Suppressor macrophage (primary cell): ENCODE measurements at places on chromosomes 12 and 14.

GRCh38 chr12:47237751-47238211 lies 158.0 kb upstream of the AMIGO2 start:
- DNase-seq: no peak

DNA sequence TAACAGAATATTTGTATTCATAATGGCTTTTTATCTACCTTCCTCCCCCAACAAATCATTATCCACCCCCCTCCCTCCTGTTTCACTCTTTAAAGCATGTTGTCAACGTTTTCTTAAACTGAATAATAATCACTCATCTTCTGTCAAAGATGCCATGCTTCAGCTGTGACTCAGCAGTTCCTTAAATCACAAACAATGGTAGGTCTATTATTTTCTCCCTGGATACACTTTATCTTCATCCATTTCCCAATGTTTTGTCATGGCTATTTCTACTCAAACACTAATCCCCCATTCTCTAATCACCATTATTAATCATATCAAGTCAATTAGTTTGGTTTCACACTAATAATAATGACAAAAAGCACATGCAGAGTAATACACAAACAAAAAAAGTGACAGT lies 6.5 kb downstream of the CLEC12B start:
- DNase-seq: no peak

DNA sequence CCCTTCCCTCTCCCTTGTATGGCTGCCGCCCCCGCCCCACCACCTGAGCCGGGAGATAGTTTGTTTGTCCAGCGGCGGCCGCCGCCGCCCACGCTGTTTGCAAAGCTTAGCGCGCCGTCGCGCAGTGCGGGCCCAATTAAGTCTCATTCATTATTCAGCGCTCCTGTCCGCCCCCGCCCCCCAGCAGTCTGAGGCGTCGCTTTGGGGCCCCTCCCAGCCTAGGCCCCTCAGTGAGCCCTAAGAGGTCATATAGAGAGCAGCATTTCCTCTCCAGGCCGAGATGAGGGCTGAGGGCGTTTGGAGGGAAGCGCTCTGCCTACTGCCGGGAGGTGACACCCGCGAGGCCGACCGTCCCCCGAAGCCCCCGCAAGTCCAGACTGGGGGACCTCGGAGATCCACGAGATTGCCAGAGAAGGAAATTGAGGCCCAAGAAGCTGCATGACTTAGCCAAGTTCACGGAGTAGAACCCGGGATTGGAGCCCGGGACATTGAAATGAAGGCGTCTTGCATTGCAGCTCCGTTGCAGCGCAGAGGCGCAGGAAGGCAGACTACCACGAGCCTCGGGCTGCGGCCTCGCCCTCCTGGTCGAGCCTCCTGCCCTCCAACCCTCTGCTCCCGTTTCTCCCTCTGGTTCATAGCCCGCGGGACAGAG lies at the start of gene DNAJC22:
DNAJC22 (plus strand) TSS at position 230 of the 652 bp plus-strand sequence. CDS start 1,985 bp downstream, outside the sequence.
- no peak for DNase-seq

- no peak for DNase-seq
Measured at GRCh38 chr12:112665958-112666357, 125.6 kb upstream of the RPH3A start.

GRCh38 chr12:110807640-110808039 lies 39.1 kb upstream of the CCDC63 start:
- DNase-seq: no peak

GRCh38 chr12:124389138-124389724 lies 94.3 kb downstream of the RFLNA start:
- DNase-seq: peak; percentile 84

DNA sequence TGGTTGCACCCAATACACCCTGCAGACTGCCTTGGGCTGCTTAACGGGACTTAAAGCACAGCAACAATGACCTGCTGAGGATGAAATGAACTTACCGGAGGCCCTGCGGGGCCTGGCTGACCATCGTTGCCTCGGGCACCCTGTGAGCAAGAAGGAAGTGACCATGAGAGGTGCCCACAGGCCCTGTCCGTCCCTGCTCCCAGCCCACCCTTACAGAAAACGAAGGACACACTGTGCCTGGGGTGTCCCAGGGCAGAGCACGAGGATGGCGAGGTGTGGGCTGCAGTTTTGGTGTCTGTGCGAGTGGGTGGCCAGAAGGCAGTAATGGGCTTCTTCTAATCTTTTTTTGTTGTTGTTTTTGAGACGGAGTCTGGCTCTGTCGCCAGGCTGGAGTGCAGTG lies 14.6 kb downstream of the COL2A1 start:
- no peak for DNase-seq

GRCh38 chr14:75425446-75425845 lies 2.4 kb upstream of the JDP2 start:
- peak; percentile 40 for DNase-seq

- peak; percentile 35 for DNase-seq
Measured at GRCh38 chr12:24778486-24779304, 170.2 kb downstream of the BCAT1 start.

GRCh38 chr12:90897986-90898385 lies 57.0 kb downstream of the CCER1 start:
- DNase-seq: no peak

DNA sequence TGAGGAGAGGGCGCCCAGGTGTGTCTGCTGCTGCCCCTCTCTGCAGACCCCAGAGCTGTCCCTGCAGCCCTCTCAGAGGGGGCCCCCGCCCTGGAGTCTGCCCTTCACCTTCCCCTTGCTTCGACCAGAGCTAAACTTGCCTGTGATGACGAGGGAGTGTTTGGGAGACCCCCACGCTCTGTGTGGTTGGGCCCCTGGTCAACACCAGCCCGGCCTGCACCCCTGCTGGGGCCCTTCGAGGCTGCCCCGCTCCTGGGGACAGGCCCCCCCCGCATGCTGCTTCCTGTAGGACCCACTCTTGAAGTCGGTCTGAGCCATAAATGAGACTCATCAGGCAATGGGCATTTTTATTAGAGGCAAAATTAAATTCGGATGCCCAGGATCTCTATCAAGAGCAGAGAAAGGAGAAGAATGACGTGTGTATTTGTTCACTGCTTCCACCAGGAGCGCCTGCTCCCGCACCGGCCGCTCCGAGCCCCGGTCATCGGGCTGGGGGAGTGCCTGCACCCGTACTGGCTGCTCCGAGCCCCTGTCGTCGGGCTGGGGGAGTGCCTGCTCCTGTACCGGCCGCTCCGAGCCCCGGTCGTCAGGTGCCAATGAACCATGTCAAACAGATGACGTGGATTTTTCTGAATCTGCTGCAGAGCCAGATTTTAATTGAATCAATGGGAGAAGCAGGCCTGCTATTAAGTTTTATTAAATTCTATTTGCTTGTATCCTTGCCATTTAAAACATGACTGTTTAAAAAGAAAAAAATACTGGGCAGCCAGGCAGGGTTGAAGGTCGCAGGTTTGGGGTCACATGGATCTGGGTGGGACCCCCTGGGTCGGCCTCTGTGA lies 47.7 kb downstream of the NOC4L start:
- no peak for DNase-seq

- DNase-seq: no peak
Measured at GRCh38 chr14:50757702-50758101, 73.3 kb downstream of the NIN start.

- no peak for DNase-seq
Measured at GRCh38 chr14:34888186-34888585, 13.0 kb upstream of the BAZ1A start.

GRCh38 chr12:91129662-91130362 lies 18.5 kb upstream of the LUM start:
- no peak for DNase-seq

DNA sequence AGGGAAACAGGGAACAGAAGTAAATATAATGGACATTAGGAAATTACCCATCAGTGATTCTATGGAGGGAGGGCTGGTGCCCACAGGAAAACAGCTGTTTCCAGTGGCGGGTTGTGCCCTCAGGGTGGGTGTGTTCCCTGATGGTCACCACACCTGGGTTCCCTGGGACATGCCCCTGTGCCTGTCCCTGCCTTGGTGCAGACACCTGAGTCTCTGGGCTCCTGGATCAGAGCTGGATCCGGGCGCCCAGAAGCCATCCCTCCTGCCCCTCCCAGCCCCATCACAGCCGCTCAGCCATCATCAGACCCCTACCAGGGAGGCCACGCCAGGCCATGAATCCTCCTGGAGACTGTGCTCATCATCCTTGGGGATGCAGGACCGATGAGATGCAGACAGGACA lies 307.2 kb upstream of the SFSWAP start:
- DNase-seq: no peak

DNA sequence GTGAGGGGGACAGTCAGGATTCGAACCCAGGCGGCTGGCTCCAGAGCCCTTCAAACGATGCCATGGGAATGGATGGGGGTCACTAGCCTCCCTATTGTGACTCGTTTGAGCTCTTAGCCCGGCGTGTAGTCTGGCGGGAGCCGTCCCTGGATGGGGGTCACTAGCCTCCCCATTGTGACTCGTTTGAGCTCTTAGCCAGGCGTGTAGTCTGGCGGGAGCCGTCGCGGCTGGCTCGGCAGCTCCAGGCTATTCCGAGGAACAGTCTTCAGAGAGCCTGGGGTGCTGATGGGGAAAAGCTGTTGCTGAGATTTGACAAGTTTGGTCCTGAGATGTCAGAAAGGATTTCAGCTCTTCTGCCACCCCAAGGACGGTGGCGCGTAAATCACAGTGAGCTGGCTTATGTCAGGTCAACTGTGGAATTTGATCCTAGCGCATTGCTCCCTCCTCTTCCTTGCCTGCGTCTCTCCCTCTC lies 58.3 kb downstream of the CALM1 start:
- DNase-seq: no peak

DNA sequence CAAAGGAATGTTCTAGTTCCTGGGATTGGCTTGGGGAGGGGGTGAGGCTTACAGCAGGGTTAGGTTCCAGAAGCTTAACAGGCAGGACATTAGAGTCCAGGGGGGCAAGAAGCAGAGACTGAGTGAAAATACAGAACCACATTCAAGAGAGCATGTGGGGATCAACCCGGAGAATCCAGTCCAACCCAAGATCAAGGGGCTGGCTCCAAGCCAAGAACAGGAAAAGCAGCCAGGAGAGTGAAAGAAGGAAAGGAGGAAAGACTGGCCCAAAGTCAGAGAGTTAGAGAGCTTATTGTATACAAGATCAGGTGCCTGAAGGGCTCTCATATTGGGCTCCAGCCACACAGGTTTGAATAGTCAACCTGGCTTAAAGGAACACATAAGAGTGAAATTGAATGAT lies 190.3 kb upstream of the CDKN3 start:
- DNase-seq: no peak

GRCh38 chr12:119157978-119158377 lies 20.8 kb upstream of the HSPB8 start:
- DNase-seq: no peak

DNA sequence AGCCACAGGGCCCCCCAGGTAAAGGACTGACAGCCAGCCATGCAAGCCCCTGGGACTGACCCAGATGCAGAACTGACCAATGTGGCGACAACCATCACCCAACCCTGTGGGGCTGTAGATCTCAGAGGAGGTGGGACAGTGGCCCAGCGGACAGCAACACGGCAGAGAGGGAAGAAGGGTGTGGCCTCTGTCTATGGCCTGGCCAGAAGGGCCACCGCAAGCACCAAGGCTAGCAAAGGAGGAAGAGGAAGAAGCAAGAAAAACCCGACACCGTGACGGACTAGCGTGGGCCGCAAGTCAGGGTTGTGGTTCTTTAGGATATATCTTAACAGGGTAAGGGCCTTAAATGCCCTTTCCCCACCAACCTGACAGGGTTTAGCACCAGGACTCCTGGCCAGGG lies 71.2 kb downstream of the ITPK1 start:
- peak; percentile 91 for DNase-seq

GRCh38 chr12:89988188-89988915 lies 279.7 kb upstream of the ATP2B1 start:
- DNase-seq: no peak

DNA sequence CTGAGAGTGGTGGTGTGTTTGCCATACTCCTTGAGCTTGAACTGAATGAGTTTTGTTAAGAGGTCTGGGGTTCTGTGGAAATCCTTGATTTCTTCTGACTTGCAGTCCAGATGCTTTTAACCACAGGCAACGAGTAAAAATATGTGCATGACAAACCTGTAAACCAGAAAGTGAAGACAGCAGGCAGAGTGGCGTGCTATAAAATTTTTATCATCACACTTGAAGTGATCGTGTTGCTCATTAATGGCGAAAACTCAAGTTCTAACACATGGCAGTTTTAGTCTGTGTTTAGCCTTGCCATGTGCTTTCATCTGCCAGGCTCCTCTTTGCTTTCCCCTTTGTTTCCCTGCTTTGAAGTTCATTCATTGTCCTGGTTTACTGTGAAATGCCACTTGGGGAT lies 28.0 kb downstream of the TXNRD1 start:
- DNase-seq: no peak

GRCh38 chr12:18296909-18297280 lies 35.6 kb downstream of the PIK3C2G start:
- no peak for DNase-seq

DNA sequence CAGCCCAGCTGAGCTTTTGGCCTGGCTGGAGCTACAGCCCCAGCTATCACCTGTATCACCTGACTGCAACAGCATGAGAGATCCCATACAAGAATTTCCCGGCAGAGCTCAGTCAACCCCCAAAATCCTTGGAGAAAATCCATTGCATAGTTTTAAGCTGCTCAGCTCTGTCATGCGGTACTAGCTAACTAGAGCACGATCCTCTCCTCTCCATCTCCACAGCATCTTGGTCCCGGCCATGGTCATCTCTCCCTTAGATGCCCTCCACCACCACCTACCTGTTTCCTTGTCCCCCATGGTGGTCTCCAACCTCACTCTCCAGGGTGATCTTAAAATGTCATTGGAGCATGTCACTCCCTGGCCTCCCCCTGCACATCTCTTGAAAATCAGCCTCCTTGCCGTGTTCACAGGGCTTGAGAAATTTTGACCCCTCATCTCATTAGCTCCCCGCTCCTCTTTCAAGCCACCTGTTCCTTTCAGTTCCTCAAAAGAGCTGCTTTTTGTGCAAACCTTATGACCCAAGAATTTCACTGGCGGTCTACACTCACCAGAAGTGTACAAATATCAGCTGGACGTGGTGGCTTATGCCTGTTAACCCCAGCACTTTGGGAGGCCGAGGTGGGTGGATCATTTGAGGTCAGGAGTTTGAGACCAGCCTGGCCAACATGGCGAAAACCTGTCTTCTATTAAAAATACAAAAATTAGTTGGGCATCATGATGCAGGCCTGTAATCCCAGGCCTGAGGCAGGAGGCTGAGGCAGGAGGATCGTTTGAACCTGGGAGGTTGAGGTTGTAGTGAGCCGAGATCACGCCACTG lies 8.1 kb upstream of the CLMN start:
- DNase-seq: peak; percentile 19

- no peak for DNase-seq
Measured at GRCh38 chr12:68030248-68030647, 41.0 kb downstream of the IFNG-AS1 start.

DNA sequence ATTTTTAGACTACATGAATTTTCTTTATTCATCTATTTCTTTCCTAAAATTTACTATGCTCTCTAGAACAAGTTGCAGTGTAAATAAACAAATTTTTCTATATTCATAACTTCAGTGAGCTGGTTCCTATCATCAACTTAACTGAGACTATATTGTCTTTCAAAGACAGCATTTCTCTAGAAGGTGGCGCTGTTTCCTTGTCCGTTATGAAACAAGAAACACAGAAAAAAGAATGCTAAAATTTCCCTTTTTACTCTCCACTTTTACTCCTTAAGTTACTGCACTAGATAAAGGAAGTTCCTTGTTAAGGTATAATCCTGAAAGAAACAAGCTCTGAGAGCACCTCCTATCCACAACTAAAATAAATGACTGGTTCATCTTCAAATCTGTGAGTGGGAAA lies 8.2 kb upstream of the CLEC2A start:
- peak; percentile 80 for DNase-seq
